Stimulated activated CD8-positive, alpha-beta memory T cell treated with anti-CD3 and anti-CD28 coated beads, Interleukin-4, amount 100 ng/mL, for 1 hour (primary cell): ENCODE measurements at places on chromosomes 16 and 17.

GRCh38 chr16:71460236-71460635, 1.8 kb downstream of the ZNF23 start:
- no peak for DNase-seq

DNA sequence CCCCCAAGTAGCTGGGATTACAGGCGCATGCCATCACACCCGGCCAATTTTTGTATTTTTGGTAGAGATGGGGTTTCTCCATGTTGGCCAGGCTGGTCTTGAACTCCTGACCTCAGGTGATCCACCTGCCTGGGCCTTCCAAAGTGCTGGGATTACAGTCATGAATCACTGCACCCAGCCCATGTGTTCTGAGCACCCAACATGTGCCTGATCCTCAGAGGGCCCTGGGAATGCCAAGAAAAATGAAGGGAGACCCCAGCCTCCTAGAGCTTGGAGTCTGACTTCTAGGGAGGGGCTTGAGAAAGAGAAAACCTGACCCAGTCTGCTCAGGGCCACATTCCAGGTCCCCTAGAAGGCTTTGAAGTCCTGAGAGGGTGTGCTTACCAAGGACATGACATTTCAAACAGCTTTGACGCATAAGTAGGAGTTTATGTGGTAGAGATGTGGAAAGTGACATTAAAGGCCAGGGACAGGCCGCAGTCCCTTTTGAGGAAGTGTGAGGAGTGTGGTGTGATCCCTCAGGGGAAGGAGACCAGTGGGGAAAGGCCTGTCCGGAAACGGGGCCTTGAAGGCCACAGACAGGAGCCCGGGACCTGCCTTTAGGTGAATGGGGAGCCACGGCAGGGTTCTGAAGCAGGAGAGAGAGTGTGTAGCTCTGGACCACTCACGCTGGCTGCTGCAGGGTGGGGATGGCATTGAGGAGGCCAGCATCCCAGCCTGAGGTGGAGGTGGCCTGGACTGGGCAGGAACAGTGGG, 1.1 kb upstream of the CCL22 start:
- no peak for DNase-seq

GRCh38 chr16:28110479-28110878, 47.0 kb upstream of the GSG1L start:
- DNase-seq: no peak

- no peak for DNase-seq
Observed at GRCh38 chr16:74052016-74052415, 244.6 kb upstream of the PSMD7 start.

DNA sequence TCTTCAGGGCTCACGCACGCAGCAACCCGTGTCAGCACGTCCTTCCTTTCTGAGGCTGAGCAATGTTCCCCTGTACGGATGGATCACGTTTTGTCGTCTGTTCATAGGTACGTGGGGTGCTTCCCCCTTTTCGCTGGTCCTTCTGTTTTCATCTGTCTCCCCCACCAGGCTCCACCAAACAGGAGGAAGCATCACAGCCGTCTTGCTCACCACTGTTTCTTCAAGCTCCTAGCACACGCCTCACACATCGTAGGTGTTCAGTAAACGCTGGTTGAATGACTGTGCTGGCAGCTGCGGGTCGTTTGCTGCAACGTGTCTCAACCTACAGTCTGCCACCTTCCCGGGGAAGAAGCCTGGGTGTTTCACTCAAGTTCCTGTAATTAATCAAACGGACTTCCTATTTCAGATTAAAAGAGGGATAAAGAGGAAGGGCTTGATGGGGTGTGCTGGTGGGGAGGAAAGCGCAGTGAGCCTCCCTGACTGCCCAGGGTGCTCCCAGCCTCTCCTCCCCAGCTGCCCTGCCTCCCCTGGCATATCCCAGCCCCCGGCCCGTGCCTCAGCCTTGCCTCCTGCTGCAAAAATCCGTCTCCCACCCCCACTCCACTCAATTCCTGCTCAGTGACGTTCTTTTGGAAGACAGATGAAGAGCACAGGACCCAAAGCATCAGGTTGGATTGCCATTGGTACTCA, 76.7 kb upstream of the DOC2B start:
- DNase-seq: no peak

DNA sequence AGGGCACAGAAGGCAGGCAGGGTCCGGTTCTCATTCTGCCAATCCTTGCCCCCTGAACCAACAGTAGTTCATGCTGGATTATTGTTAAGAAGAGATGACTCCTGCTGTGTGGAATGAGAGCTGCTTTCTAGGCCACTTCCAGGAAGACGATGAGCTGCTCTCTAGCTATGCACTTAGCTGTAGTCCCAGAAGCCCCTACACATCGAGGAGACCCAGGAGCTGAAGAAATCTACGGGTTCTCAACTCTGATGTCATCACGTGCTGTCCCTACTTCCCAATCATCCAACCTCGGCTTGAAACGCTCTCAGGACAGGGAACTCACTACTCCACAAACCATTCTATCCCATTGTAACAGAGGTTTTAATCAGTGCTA, 29.0 kb upstream of the EMP2 start:
- DNase-seq: no peak
